ENCODE measurements at places on chromosomes 7 and 10.
A peak's percentile ranks its signal among the peaks of the same experiment; 100 is the strongest.

- no peak for DNase-seq
These were observed 549.6 kb downstream of the HTR7 start for GRCh38 chr10:90308223-90308622.

DNA sequence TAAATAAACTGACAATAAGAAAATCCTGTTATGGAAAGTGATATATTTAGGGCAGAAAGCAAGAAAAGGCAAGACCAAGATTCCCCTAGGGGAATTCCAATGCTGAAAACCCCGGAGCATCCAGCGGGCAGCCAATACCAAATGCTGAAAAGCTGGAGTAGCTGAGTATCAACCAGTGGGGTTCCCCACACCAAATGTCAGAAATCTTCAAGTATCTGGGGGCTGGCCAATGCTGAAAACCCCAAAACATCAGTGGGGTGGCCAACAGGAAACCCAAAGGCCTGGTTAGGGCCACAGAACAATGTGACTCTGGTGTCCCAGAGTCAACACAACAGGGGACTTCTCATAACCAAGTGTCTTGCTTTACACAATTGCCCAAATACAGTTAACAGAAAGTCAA lies 271.8 kb upstream of the CACNA2D1 start:
- no peak for DNase-seq

DNA sequence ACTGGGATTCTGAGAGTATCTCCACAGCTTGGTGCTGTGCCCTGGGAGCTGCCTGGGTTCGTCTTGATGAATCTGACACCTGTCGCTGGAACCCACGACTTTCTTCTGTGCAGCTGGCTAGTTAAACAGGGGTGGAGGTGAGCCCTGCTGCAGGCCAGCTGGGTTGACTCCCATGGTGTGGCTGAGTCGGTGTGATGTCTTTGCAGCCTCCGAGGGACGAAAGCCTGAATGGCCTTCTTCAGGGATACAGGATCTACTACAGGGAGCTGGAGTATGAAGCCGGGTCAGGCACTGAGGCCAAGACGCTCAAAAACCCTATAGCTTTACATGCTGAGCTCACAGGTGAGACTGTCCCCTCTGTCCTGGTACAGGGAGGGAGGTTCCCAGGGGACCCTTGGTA lies 508.1 kb upstream of the FOXK1 start:
- DNase-seq, result no peak

DNA sequence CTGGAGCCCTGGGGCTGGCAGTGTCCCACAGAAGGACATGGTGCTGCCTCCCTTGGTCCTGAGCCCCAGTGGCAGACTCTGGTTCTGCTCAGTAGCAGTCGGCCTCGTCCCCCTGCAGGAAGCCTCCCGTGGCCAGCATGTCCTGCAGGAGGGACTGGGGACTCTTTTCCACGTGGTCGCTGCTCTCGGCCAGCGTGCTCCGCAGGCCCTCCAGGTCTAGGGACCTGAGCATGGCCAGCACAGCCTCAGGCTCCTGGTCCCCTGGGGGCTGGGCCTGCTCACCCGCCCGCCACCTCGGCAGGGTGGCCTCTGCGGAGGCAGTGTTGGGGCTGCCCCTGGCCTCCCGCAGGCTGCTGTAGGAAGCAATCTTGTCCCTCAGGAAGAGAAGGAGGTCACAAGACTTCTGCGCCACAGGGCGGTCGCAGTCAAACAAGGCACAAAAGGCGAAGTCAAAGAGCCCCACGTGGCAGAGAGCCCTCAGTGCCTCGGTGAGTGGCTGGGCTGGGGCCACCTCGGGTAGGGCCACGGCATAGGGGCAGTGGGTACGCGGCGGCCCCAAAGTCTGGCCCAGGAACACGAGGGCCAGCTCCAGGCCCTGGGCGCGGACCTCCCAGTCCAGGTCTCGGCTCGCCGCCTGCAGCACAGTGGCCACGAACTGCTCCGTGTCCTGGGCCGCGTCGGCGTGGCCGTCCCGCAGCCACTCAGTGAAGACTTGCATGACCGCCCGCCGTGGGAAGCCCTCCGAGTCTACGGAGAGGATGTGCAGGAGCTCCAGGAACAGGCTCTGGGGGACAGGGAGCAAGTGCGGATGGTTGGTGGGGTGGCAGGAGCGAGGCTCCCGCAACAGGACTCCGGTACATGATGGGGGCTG lies 17.1 kb downstream of the BRAT1 start:
- no peak for DNase-seq

- no peak for DNase-seq
These were observed 119.8 kb downstream of the XRCC2 start for GRCh38 chr7:152556013-152556755.

DNA sequence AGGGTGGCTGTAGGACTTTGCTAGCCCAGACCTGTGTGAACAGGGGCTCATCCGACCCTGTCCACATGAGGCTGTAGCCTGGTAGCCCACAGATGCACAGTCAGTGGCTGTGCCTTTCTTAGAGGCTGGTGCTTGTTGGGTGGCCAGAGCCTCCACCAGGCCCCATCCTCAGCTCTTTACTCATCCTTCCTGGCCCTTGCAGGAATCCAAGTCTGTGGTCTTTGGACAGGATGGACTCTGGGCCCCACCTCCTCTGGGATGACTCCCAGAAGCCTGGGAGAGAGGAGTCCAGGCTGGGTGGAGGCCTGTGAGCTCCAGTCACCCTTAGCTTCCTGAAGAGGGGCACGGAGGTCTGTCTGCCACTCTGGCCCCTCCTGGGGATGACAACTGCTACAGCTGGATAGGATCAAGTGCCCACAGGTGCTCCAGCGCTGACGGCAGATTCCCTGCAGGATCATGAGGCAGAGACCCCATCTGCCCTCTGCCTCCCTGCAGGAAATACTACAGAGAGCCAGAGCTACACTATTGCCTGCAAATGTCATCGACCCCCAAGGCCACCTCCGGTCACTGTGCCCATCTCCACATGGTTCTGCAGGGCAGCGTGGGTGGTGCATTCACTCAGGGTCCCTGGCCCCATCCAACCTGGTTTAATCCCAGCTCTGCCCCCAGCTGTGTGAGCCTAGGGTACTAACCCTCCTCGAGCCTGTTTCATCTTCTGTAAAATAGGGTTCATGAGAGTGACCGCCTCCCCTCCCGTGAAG lies 114.5 kb downstream of the PTPN20 start:
- DNase-seq, result no peak

DNA sequence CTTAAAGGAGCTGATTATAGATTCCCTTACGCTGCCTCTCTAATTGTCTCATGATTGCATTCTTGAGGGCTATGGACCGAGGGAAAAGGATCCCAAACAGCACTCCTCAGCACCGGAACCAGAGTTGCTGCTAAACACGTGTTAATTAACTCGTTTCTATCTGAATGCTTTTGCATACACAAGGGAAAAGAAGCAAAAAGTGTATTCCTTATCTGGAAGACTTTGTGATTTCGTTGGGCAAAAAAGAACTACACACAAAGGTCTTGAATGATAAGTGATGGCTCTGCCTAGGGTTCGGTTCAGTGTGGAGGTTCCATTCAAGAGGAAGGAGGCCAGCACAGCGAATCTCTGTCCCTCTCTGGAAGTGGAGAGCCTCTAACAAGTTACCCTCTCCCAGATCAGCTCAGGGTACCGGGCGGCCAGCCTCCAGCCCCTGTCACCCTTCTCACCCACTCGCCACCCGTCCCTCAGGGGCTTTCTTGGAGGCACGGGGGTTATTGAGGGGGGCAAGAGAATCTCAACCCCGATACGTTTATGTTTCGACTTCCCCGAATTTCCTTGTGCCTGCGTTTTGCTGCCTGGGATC lies 515 bp upstream of the SLC4A2 start:
- peak; percentile 40 for DNase-seq

DNA sequence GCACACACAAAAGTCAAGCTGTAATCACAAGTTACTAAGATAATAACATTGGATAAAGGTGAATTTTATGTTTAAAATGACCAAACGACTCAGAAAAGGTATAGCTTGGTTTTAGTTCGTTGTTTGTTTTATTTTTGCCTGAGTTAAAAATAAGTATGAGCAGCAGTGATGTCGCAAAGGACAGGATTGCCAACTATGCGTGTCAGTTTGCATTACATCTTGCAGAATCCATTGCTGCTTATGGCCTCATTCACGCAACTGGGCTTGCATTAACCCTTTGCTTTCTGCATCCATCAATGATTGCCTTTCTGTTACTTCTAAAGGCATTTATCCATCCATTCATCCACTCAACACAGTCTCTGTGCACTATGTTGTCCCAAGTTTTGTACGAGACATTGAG lies 389.6 kb downstream of the DPP6 start:
- no peak for DNase-seq

DNA sequence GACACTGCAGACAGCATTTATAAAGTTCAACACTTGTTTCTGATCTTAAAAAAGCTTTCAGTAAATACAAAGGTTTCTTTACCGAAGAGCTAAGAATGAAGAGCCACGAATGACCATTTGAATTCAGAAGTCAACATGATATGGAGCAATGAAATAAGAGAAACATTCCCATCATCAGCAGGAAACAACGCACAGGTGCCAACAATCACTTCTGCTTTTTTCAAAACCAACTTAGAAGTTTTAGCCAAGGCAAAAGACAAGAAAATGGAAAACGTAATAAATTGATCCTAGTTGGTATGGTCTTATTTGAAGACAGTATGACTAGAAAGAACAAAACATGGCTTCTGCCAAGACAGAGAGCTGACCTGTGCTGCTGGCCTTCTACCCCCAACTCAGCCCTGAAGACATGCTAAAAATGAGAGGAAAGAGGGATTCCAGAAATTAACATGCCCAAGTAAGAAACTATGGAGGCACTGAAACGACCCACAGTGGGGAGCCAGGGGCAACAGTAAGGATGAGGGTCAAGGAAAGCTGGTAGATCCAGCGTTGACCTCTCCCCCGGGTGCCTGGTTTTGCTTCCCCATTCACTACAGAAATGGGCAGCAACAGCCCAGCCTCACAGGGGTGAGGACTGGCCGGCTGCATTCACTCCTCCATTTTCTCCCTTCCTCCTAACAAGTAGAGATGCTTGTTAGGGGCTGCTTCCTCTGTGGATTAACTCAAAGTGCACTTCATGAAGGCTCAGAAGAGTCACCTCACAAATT lies 30.1 kb downstream of the VPS41 start:
- DNase-seq, result no peak

DNA sequence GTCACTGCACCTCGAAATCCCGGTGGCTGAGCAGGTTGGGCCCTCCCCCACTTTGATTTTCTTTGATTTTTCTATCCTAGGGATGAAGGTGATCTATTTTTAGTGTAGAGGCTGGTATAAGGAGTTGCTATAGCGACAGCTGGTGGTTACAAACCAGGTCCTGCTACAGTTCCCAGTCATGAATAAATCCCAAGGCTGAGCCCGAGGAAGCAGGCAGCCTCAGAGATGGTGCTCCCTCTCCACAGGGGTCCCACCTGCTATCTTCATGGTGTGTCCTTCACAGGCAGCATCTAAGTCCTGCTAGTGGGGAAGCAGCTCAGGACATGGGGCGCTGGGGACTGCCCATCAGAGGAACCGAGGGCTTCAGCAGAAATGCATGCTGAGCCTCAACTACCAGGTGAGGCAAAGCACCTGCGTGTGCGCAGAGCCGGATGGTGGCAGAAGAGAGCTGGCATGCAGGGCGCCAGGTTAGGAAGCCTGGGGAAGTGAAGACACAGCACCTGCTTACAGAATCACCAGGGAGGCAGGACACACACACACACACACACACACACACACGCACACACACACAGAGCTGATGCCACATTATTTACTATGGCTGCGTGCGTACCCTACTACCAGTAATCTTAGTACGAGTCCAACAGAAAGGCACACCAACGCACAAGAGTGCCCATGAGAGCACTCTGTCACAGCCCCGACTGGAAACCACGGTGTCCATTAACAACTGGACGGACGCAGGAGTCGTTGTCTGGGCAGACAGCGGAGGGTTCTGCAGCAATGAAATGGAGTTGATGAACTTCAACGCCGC lies 150.9 kb downstream of the PRKAG2 start:
- peak; percentile 75 for DNase-seq

GRCh38 chr10:55746002-55746401 lies 615.1 kb downstream of the ZWINT start:
- DNase-seq, result no peak

GRCh38 chr10:124019886-124020797 lies 73.3 kb downstream of the CHST15 start:
- no peak for DNase-seq

GRCh38 chr7:44219371-44220045 lies 18.7 kb downstream of the YKT6 start:
- no peak for DNase-seq

GRCh38 chr7:19674266-19674960 lies 34.4 kb downstream of the POLR1F start:
- DNase-seq, result no peak

GRCh38 chr7:146366938-146367337 lies 250.3 kb downstream of the CNTNAP2 start:
- no peak for DNase-seq

DNA sequence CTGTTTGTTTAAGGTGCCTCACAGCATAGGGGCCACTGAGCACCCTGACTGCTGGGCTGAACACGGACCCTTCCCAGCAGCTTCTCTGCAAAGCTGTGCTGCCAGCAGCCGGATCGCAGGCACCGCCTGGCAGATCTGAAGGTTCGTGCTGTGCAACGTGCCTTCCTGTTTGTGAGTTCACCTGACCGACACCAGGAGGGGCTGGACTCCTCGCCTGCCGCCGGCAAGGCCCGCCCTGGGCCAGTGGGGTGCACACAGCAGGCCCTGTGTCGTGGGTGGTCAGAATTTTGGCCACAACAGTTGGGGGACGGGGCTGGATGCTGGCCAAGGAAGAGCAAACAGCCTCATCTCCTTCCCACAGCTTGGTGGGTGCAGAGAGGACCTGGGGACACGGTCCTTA lies 12.6 kb downstream of the CYP2W1 start:
- no peak for DNase-seq

GRCh38 chr10:75592791-75593643 lies 161.6 kb downstream of the LRMDA start:
- no peak for DNase-seq

DNA sequence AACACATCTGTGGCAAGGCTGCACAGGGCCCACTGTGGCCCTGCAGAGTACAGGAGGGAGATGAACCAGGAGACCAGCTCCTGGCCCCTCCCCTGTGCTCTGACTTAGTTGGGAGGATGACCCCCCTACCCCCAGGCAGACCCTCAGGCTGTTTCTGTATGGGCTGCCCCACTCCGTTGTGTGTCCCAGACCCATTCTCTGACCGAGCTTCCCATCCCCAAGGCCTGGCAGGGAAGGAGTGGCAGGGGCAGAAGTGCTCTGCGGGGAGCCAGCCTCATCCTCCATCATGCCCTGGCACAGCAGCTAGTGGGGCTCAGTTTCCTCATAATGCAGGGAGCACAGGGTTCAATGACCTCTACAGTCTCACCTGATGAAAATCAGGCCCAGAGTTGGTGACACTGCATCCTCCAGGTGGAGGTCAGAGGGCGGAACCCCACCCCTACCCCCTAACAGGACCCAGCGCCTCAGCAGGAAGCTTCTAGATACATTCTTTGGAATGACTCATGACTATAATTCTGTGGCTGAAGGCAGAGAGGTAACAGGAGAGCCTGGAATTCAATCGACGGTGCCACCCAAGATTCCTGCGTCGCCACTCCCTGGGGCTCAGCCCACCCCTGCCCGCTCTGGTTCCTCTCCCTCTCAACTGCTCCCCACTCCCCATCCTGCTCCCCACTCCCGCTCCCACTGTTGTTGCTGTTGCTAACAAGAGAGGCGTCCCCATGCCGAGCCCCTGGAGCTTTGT lies 18.2 kb downstream of the PODXL start:
- no peak for DNase-seq
